ENCODE measurements at places on chromosomes 16 and 17. TPM values are rescaled to one million over a fixed set of nuclear protein-coding genes. Genes with fewer than 3 reads are reported as not detected.

Gene AANAT
- not detected for total RNA-seq

Gene MMP28
- total RNA-seq: 64.9 TPM

Gene BCO1
- total RNA-seq: not detected

Gene APOBR
- total RNA-seq: not detected

Gene EVI2B
- 0.14 TPM for total RNA-seq

Gene HOXB1
- total RNA-seq: not detected

Gene CNGB1
- total RNA-seq: 0.65 TPM

Gene MRPL38
- 35.0 TPM for total RNA-seq

Gene ALOX15B
- 50.2 TPM for total RNA-seq

Gene SLX1B
- 24.4 TPM for total RNA-seq

Gene DPEP3
- not detected for total RNA-seq

Gene RPGRIP1L
- 6.0 TPM for total RNA-seq

Gene DNASE1L2
- 0.21 TPM for total RNA-seq

Gene DHX40
- 22.9 TPM for total RNA-seq

Gene PPM1E
- total RNA-seq: under 0.01 TPM

Gene MRPL58
- 80.0 TPM for total RNA-seq

Gene ACSM2A
- not detected for total RNA-seq

Gene KCNH4
- not detected for total RNA-seq

Gene HYDIN
- not detected for total RNA-seq

Gene CACNG1
- total RNA-seq: not detected

Gene NT5C
- 93.8 TPM for total RNA-seq

Gene TBC1D3L
- total RNA-seq: 4.2 TPM

Gene KRTAP4-3
- total RNA-seq: not detected

Gene ZP2
- total RNA-seq: not detected

All from airway epithelial cell (primary cell).